GM20000 (cell line): ENCODE measurements at places on chromosomes 13 and 19.

- DNase-seq: no peak
Observed at GRCh38 chr13:105641121-105641520, 894.3 kb downstream of the EFNB2 start.

DNA sequence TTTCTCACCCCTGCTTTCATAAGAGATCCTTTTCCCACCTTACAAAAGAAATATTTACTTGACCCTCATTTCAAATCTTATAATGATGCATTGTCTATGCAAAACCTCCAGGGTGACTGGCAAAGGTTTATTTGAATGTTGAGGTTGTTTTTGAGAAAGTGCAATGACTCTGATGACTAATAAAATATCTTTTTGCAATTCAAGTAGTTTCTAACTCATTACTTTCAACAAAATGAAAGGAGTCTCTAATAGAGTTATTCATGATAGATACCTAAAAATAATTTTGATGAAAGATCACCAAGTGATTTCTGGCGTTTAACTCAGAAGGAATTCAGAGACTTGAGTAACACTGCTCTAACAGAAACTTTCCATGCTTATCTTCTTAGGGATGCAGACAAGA lies 144.2 kb downstream of the FOXO1 start:
- no peak for DNase-seq

GRCh38 chr19:51271067-51271466 lies 20.2 kb downstream of the SIGLECL1 start:
- DNase-seq: no peak

DNA sequence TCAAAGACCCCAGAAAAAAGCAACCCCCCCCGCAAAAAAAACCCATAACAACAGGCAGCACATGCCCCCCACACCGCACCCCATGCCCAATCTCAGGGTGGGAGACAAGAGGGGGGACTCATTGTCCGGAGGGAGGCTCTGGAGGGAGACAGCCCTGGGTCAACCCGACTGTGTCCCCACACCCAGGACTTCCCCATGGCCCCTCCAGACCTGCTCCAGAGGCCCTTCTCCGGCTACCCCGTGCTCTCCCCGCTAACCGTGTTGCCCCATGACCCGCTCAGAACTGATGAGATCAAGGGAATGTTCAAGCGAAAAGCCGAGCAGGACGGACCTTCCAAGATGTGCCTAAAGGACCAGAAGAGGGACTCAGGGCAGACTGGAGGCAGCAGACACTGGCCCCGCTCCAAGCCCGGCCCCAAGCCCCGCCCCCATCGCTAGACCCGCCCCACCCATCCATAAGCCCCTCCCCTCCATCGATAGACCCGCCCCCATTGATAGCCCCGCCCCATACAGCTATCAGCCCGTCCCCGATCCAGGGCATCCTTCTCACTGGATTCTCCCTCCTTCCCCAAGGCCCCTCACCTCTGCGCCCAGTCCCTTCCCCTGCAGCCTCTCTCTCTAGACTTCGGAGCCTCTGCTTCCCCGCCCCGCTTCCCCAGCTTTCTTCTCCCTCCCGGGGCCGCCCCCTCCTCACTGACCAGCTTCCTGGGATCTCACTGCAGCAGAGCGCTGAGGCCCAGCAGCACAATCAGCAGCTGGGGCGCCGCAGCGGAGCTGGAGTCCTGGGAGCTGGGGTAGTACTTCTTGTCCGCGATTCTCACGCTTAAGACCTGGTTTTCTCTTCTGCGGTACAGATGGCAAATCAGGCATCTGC lies 2.2 kb downstream of the BST2 start:
- DNase-seq: peak; percentile 83

- DNase-seq: no peak
Observed at GRCh38 chr13:67518785-67519184, 288.6 kb upstream of the PCDH9 start.

- DNase-seq: peak; percentile 54
Observed at GRCh38 chr19:18496167-18496979, 25.5 kb downstream of the ELL start.

DNA sequence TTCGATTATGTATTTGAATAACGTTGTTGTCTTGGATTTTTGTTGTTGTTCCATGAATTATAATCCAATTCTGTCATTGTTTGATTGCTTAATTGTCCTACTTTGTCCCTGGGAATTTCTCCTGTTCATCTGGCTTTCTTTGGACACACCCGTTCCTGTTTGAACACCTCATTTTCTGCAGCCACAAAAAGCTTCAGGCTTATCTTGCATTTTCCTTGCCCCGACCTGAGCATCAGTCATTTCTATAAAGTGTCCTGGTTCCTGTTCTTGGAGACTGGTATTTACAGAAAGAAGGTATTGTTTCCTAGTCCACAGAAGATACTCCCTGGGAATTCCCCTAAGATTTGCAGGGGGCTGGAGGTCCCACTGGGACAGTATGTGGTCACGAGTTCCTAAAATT lies 731.8 kb upstream of the ARGLU1 start:
- no peak for DNase-seq

DNA sequence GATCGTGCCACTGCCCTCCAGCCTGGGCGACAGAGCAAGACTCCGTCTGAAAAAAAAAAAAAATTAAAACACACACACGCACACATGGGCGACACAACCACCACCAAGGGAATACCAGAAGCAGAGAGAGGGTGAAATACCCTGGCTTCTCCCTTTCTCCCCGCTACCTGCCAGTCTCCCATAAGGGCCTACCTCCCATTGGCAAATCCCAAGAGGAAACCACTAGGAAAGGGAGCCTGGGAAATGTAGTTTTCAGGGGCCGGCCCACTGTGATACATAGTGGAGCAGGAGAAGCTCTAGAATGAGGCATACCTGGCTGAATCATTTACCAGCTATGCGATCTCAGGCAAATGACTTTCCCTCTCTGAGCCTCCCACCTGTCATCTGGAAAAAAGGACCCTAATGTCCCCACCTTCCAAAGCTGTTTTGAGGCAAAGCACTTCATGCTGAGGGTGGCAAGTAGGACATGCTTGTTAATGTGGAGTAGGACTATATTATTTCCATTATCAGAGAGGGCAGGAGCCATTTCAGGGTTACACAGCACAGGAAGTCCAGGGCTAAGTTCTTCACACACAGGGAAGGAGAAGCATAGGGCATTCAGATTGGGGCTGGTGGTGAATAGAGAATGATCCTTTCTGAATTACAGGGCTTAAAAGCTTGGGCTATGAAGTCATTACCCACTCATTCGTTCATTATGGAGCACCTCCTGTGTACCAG lies 14.3 kb upstream of the HNRNPUL1 start:
- DNase-seq: no peak

GRCh38 chr13:79973533-79973963 lies 367.4 kb downstream of the SPRY2 start:
- DNase-seq: peak; percentile 9

DNA sequence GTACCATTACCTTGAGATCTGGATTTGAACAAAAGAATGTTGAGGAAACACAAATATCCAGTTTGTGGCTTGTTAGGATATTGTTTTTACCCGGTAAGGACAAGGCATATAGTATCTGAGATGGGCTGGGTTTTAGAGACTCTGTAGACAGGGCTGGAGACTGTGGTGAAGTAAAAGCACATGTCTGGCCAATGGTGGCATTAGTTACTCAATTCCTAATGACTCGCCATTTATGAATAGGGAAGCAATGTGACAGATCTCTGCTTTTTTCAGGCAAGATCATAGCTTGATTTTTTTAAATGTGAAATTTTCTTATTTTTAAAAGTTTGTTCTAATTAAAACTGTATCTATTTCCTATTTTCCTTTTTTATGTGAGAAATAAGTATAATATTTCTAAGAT lies 371.1 kb upstream of the SPRY2 start:
- DNase-seq: no peak

- no peak for DNase-seq
Observed at GRCh38 chr13:51342706-51343105, 3.2 kb downstream of the SERPINE3 start.

DNA sequence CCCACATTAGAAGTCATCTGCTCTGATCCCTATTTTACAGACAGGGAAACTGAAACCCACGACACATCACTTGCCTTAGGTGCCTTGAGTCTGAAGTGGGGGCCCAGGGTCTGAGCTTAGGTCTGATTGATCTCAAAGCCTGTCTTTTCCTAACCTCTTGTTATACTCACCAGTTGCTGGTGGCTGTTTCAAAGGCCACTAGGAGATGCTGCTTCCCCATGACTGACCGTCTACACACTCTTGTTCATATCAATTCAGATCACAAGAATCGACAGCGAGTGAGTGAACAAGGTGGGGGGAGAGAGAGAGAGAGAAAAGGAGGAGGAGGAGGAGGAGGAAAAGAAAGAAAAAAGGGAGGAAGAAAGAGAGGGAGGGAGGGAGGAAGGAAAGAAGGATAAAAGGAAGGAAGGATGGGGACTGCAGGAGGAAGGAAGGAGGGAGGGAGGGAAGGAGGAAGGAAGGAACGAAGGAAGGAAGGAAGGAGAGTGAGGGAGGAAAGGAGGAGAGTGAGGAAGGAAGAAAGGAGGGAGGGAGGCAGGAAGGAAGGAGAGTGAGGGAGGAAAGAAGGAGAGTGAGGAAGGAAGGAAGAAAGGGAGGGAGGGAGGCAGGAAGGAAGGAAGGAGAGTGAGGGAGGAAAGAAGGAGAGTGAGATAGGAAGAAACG lies 3.3 kb downstream of the OR10H1 start:
- no peak for DNase-seq

DNA sequence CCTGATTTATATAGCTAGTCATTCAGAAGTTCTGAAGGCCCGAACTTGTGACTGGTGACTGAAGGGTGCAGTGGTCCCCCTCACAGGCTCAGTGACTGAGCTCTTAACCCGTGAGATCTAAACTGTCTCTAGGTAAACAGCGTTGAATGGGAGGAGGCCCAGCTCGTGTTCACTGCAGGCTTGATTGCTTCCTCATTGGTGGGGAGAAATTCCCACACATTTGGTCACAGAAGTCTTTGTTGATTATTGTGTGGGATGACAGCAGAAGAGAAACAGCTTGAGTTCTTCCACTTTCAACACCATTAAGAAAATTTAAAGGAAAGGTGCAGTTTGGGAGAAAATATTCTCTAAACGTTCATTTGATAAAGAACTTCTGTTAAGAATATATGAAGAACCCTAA lies 1178.0 kb downstream of the UQCRFS1 start:
- no peak for DNase-seq
